Hippocampal formation (tissue), 2 donors: ENCODE measurements at places on chromosomes 12 and 14.
A peak's percentile ranks its signal among the peaks of the same experiment; 100 is the strongest.

- no peak for DNase-seq
Observed at GRCh38 chr14:74567219-74567618, 44.8 kb downstream of the LTBP2 start.

DNA sequence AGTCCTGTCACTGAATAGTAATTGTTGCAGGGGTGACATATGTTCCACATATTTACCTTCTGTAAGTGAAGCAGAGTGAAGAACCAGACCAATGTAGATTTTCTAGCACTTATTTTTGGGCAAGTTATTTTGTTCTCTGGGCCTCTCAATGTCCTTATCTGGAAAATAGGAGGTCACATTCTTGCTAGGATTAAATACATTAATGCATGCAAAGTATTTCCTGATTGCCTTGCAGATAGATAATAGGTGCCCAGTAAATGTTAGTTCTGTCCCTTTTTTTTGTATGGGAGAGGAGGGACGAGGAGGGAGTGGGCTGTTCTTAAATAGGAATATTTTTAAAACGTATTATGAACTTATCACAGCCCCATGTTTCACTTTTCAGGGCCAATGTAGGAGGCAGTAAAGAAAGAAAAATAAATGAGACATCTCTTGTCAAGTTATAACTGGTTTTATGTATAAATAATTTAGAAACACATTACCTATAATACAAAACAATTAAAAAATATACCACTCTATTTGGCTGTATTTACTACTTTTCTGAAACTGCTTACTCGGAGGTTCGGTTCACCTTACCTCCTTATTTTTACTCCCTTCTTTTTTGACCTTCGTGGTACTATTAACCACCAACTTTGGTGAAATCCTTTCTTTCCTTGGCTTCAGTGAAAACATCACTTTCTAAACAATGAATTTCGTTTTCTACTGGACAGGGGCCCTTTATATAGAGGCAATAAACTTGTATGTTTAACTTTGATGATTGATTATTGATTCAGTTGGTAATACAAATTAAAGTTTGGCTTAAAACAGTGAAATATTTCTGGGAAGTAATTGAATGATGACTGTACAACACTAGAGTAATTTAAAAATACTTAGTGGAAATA, 41.9 kb downstream of the DIP2B start:
- no peak for DNase-seq

DNA sequence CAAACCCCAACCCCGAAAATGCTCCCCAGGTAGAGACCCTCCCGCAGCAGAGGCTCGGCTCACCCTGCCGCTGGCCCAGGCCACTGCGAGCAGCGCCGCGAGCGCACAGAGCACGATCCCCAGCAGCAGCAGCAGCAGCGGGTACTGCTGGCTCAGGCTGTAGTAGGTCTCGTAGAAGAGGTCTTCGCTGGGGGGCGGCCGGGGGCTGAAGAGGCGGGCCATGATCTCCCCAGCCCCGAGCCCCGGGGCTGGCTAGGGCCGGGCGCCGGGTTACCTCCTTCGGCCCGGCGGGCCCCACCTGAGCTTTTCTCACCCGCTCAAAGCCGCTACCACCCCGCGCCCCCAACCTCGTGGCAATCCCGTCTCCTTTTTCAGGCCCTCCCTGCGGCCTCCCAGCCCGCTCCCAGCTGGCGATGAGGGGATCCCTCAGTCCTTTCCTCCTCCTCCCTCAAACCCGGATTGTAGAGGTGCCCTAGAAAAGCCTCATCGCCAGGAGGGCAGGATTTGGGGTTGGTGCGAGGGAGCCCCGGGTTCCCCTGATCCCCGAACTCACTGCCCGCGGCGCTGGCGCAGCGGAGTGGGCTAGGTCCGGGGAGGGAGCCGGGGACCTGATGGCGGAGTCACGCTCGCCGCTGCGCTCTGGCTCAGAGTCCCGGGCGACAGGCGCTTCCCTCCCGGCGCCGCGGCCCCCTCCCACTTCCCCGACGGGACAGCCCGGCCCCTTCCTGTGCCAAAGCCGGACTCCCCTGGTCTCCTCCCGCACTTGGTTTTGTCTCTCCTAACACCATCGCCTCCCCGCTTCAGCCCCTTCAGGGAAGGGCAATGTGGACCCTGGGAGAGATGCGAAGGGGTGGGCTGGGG, at the start of gene ADCY4:
TSS of gene ADCY4 (minus strand) at position 641 of the 861 bp plus-strand sequence. CDS start at position 222, 419 bp downstream.
- no peak for DNase-seq

- no peak for DNase-seq
Observed at GRCh38 chr14:105072381-105072861, 7.2 kb upstream of the GPR132 start.

DNA sequence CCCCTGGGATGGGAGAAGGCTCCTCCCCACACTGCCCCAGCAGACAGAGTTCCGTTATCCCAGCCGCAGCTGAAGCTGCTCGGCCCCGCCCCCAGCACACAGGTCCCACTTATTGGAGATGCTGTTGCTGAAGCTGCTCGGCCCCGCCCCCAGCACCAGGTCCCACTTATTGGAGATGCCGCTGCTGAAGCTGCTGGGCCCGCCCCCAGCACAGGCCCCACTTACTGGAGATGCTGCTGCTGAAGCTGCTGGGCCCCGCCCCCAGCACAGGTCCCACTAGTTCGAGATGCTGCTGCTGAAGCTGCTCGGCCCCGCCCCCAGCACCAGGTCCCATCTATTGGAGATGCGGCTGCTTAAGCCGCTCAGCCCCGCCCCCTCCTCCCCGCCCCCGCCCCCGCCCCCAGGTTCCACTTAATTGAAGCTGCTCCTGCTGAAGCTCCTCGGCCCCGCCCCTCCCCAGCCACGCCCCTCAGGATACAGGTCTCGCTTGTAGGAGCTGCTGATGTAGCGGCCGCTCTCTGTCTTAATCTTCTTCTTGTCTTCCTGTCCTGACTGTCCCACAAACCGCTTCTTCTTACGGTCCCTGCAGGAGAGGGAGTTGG, 12.0 kb downstream of the CFAP73 start:
- no peak for DNase-seq

DNA sequence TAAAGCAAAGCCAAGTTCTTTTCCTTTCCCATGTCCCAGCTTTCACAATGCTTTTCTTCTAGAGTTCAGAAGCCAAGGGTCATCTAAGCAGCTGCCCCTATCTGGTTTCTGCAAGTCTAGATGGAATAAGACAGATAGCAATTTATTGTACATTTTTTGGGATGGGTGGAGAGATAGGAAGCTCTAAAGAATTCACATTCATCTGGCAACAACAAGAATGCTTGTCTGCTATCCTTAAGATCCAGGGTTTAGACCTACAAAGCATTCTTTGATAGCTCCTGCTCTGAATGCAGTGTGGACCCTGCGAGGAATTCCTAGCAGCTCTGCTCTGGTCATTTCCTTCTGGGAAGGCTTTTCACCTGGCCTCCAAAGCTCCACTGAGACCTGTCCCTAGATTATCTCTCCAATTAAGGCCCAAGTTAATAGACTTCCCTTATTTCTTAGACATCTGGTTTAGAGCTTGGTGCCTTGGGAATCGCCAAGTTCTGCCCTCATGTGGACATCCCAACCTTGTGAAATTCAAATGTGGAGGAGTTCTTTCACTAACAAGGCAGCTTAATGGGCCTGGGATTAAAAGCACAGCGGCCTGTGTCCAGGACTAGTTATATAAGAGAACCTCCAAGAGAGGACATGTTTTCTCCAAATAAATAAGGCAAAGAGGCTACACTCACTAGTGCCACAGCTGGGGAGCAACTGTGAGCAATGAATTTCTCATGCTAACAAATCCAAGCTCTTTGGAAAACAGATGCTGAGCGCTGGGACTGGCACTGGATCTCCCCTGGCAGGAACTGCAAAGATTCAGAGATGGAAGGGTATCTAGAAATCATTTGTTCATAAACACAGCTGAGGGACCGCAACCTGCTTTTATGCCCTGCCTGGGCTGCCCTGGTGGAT, 384.5 kb upstream of the DDHD1 start:
- no peak for DNase-seq

DNA sequence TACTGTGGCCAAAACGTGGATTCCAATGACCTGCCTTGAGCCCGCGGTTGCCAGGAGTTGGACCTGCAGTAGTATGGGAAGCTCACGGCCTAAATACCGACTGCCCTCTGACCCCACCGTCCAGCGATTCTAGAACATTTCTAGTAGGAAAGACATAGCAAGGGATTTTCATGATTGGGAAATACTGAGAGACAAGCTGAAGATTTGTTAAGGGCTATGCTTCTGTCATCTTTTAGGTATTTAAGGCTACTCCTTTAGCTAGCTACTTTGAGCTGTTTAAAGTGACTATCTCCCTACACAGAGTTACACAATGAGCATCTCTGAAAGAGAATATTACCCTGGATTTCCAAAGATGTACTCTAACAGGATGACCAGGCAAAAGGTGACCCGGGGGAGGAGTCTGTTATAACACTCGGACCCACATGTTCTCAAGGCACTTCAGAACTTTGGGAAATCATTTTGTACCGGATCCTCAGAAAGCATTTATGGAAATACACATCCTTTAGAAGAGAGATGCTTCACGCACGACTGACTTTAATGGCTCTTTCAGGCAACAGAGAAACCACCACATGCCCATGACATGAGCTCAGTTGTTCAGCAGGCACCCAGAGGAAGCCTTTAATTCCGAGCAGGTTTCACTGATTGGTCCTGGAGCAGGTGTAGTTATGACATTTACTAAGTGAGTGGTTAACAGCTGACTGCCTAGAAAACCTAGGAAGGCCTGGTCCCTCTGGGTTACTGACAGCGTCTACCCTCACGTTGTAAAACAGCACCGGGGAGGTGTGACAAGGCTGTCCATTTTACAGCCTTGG, 4.2 kb downstream of the BAG5 start:
- DNase-seq: no peak

GRCh38 chr12:62684570-62685295, 218.1 kb downstream of the MON2 start:
- DNase-seq: no peak

GRCh38 chr12:105611340-105611739, 280.8 kb downstream of the C12orf75 start:
- DNase-seq: no peak

GRCh38 chr12:53695152-53696145, 19.6 kb upstream of the ATP5MC2 start:
- no peak for DNase-seq

DNA sequence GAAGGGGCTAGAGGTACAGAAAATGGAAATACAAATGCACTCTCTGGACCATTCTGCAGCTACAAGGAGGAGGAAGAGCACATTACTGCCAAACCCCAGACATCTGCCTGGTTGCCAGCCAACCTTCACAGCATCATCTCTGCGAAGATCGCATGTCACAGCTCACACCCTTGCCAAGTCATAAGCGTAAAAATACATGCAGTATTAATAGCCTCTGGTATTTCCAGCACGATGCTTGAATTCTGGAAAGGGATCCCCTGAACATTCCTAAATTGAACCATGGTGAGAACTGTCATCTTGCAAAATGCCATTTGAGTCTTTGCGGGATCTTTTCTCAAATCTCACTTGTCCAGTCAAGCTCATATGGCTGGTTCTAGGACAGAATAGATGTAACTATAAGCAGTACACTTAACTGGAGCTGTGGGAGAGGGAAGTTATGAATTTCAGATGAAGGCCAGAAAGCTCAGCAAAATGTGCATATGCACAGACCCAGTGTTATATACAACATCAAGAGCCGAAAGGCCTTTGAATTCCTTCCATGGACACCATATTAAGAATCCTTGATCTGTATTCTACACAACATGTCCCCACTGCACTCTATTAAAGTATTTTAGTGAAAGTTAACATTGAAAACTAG, 211.6 kb downstream of the DUSP6 start:
- DNase-seq: no peak

- DNase-seq: peak; percentile 31
Observed at GRCh38 chr14:100416921-100417860, 94.1 kb downstream of the SLC25A47 start.

GRCh38 chr12:128459067-128459466, 192.1 kb downstream of the TMEM132C start:
- DNase-seq: no peak

GRCh38 chr12:41920355-41920754, 224.3 kb downstream of the GXYLT1 start:
- no peak for DNase-seq

GRCh38 chr12:92362785-92363184, 217.1 kb upstream of the BTG1 start:
- DNase-seq: no peak
